ENCODE measurements at places on chromosomes 7 and 10. TPM values are rescaled to one million over a fixed set of nuclear protein-coding genes. Genes with fewer than 3 reads are reported as not detected.

GRCh38 chr7:98368716-98369115 lies 32.2 kb downstream of the BAIAP2L1 start:
- no peak for DNase-seq

DNA sequence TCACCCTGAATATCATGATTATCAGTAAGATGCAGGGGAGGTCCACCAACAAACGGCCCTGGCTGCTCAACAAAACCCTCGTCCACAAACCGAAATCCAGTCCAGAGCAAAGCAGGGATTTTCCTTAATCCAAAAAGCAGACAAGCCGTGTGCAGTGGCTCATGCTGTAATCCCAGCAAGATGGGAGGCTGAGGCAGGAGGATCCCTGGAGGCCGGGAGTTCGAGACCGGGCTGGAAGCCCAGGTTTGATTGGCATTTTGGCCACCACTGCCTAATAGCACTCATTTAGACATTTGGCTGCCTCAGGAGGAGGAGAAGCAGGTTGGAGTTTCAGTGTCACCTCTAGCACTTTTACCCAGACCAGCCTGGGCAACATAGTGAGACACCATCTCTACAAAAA lies 562.0 kb upstream of the AUTS2 start:
- no peak for DNase-seq

SRRM3 gene
- total RNA-seq = 9.8 TPM

STEAP2 gene
- total RNA-seq = 32.2 TPM

Data from vagina (tissue), 2 donors.